Fibroblast of the conjunctiva (primary cell): ENCODE measurements at places on chromosomes 11 and 22.
A peak's percentile ranks its signal among the peaks of the same experiment; 100 is the strongest.

DNA sequence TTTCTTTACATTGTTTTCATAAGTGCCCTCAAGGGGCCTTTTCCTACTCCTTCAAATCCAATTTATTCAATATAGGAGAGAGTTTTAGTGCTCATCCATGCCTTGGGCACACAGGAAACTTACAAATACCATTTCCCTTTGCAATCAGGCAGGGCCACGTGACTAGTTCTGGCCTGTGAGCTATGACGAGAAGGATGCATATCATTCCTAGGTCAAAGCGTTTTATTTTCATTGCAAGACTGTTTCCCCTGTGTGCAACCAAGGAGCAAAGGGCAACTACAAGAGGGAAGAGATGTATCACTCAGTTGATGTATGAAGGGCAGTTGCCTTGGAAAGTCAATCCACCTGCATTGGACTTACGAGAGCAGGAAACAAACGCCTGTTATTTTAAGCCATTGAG is 1.9 kb upstream of the TRAF6 start:
- DNase-seq = no peak

DNA sequence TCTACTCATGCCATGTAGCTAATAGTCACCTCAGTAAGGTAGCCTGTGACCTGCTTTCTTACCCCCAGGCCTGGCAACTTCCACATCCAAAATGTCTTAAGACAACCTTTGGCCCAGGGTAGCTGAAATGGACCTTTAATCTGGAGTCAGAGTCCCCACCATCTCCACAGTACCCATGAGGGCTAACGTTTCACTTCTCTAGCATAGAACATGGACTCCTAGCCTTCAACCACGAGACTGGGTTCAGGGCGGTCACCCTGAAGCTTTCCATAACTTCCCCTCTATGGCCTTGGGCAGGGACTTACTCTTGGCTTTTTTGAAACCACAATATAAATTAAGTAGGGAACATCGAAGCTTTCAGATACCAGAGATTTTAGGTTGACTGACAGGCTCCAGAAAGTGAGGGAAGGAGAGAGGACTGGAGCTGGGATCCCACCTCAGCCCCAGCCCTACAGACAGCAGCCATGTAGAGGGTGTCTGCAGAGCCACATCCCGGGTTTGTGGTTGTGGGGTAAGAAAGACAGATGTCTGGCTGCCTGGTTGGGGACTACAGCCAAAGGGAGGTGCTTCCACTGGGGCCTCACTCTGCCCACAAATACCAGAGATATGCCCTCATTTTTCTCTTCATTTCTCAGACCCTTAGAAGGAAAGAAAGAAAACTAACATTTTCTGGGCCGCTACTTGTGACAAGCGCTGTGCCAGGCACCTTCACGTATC is 2.6 kb downstream of the TBC1D10A start:
- DNase-seq = no peak

DNA sequence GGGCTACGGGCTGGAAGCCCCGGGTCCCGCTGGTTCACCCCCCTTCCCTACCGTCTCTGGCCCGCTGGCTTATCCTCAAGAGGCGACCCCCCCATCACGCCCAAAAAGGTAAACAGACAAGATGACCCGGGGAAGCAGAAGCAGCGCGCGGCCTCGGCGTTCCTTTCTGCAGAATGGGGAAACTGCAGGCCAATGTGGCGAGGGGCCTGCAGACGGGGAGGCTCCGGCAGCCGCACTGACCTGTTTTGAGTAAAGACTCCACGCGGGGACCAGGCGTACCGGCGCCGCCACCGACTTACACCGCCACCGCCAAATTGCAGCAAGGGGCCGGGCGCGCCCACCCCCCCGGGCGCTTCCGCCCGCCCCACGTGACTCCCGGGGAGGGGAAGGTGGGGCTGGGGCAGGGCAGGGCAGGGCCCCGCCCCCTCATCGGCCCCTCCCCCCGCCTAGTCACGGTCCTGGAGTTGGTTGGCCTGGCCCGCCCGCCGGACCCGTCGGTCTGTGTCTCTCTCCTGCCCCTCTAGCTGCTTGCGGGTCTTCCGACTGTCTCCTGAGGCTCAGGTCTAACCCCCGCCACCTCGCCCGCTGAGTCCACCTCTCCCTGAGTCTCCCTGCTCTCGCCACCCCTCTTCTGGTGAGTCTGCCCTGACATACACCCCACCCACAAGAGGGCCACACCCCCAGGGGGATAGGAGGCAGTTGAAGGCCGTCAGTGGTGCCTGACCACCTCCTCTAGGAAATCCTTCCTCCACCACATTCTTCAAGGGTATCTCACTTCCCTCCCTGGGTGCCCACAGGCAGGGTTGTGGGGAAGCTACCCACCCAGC is at the start of gene ARAP1:
Gene ARAP1 (minus strand): TSS at position 321 of the 827 bp plus-strand sequence. CDS start 25,280 bp downstream, outside the sequence.
- peak; percentile 30 for DNase-seq

- DNase-seq = no peak
These were observed 23.6 kb downstream of the SULT4A1 start for GRCh38 chr22:43838571-43839307.

DNA sequence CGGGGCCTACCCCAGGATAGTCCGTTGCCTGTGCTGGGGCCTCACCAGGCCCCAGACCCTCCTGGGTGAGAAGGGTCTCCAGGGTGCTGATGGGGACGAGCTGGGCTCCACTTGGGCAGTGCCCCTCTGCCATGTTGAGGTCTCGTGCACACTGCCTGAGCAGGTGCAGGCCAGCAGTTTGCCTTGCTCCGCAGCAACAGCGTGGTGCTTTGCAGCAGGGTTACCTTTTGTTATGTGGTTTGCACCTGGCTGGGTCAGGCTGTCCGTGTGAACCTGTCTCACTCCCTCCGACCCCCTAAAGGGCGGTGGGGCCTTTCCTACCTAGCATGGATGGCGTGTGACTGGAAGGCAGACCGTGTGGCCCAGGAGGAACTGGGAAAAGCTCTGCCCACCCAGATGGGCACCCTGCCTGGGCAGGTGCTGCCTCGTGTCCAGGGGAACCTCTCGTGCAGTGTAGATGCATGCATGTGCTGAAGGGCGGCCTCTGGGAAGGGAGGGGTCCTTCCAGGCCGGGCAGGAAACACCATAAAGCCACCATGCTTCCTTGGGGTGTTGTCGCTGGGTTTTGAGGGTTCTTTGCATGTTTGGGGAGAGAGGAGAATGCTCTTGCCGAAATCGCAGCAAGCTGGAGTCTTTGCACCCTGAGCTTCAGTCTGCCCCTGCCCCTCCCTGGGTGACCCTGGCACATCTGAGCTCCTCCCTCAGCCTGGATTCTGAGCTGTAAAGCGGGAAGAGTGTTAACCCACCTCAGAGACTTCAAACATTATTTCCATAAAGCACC is 75.4 kb upstream of the PPARA start:
- no peak for DNase-seq

- no peak for DNase-seq
These were observed 49.4 kb downstream of the CLMP start for GRCh38 chr11:123145661-123146060.

DNA sequence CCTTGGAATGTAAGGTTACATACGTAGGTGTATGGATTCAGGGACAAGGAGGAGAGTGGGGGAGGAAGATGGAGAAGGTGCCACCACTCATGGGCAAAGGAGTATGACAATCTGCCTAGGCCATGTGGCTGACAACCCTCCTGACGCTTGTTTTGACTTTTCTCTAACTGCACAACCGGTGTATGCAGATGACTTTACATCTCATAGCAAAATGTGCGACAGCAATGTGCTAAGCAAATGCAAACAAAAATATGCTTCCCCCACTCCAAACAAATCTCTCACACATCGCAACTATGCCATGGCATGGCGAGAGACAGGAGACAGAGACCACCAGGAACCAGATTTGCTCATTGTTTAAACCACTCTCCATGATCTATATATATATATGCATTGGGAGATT is 191.8 kb downstream of the BLID start:
- no peak for DNase-seq

GRCh38 chr11:266676-267439 is 11.3 kb upstream of the NLRP6 start:
- DNase-seq = no peak

DNA sequence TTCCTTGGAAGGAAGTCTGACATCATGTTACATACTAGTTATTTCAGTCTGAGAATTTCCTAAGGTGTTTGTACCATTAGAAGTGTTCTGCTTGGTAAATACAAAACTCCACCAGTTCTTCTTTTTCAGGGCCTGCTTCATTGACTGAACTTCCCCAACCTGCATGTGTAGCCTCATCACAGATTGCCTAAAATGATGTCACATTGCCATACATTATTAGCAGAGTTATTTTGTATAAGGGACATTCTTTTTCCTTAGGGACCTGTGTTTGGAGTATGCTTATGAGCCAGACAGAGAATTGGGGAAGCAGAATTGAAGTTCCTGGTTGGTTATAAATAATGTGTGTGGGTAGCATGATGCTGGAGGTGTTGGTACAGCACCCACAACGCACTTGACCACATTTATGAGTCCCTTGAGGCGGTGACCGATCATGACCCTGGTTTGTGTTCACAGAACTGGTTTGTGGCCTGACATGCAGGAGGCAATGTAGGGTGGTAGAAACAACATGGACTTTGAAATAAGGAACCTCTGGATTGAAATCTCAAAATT is 16.4 kb upstream of the MMP7 start:
- no peak for DNase-seq

- peak; percentile 91 for DNase-seq
These were observed 109.3 kb downstream of the FBXO7 start for GRCh38 chr22:32583921-32584335.

DNA sequence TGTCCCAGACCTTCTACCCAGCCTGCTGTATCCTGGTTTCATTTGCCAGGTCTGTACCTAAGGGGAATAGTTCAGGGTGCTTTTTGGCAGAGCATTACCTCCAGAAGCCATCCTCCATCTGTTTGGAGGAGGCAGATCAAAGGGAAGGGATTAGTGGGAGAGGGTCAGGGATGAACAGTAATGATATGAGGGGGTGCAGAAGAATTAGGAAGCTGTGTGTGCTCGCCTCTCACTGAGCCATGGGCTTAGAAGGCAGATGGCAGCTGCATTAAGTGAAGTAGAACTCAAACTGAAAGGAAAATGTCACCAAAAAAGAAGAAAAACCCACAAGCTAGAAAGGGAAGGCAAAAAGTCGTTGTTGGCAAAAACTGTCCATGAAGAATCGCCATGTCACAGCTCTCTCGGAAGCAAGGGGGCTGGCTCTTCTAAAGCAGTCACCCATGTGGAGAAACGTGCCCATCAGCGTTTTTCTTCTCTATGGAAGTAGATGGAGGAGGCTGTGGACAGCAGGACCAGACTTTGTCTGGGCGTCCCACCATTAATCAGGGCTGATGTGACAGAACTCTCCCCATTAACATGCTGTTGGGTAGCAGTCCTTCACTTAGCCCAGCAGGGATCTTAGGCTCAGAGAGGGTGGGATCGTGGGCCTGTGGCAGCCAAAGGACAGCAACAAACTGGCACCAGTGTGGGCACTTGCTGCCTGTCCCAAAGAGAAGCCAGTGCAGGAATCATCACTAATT is 46.8 kb downstream of the CEP164 start:
- DNase-seq = no peak

GRCh38 chr11:110125632-110126031 is 32.4 kb downstream of the ZC3H12C start:
- DNase-seq = peak; percentile 59

DNA sequence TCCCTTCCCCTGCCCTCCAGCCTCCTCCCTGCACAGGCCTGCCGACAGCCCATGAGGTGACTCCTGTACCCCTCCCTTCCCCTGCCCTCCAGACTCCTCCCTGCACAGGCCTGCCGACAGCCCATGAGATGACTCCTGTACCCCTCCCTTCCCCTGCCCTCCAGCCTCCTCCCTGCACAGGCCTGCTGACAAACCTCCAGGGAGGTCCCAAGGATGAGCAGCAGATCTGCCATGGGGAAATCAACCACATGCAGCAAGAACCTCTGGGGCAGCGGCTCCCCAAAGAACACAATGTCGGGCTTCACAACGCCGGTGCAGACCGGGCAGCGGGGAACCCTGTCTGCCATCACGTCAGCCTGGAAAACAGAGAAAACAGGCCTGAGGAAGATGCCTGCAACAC is 12.3 kb downstream of the SIRT3 start:
- DNase-seq = no peak

GRCh38 chr11:69451289-69451688 is 30.2 kb upstream of the LINC01488 start:
- DNase-seq = no peak

DNA sequence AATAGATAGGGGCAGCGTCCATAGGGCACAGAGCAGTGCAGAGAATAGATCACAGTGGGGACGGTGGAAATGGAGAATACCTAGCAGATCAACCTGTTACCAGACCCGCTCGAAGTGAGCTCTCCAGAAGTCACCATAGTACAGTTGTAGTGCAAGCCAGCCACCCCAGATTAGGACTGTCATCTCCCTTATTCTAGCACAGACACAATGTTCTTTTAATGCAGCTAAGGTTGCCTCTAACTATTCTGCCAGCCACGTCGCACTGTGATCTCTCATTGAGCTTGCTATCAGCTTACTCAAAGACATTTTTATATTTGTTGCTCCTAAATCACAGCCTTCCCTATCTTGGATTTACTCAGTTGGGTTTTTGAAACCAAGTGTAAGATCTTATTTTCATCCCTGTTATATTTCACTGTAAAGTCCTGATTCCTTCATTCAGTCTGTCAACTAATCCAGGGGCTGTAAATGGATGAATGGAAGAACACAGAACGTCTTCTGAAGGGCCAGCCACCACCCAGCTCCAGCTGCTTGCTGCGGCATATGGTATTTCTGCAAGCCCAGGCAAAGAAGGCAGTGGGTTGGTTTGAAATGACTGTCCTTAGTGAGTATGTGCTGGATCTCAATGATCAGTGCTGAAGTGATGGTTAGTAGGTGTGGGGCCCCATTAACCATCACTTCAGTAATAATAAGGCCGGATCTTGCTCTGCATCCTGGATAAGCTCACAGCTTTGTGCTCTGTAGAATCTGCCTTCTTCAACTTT is 3.4 kb downstream of the PARVA start:
- no peak for DNase-seq

- DNase-seq = no peak
These were observed 159.9 kb downstream of the FBXO7 start for GRCh38 chr22:32634421-32634981.

GRCh38 chr11:86955111-86955360 is 159 bp downstream of the FZD4 start:
- no peak for DNase-seq

DNA sequence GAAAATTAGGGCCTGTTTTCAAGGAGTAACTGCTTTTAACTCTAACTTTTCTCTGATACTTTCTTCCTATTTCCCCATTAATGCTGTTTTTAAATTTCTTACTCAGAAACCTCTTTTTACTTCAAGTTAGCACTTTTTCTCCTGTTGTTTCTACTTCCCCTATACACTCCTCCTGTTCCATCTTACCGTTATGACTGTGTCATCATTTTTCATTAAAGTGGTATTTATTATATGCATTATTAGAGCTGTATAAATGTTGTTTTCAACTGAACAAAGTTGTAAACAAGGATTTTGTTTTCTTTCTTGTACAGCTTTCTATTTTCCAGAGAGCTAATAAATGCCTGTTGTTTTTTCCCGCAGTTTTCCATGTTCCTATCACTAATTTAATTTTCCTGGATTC is 84.6 kb downstream of the EXT2 start:
- DNase-seq = no peak

- DNase-seq = no peak
These were observed 50.9 kb downstream of the TRIOBP start for GRCh38 chr22:37747715-37748100.

DNA sequence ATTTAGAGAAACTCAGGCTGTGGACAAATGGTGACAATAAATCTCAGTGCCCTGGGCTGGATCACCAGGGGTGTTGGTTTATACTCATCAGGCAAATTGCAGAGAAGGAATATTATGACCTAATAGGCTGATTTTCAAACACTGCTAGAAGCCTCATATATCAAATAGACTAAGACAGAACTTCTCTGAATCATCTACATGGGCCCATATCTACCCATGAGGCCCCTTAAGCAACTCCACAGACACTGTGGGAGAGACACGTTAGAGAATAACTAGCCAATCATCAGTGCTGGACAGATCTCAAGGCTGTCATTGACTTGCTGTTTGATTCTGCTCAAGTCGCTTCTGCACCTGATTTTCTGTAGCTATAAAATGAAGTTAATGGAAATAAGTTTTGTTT is 545.8 kb downstream of the SOX6 start:
- no peak for DNase-seq
